ENCODE measurements at places on chromosomes 5 and 9.

- peak; percentile 81 for DNase-seq
These were observed 450.8 kb downstream of the NFIB start for GRCh38 chr9:13863112-13863511.

DNA sequence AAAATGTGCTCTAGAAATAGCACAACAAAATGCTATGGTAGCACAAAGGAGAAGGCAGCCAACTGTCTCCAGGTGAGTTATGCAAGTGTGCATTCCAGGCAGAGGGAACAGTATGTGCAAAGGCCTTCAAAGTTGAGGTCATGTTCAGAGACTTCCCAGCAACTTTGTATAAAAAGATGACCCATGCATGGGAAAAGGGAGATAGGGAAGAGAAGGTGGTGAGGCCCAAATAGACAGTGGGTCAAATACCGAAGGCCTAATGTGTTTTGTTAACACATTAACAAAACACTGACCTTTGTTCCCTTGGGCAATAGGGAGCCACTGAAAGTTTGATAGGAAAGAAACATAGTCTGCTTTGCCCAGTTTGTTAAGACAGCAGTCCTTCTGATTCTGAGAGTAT lies 445.3 kb downstream of the EBF1 start:
- no peak for DNase-seq

DNA sequence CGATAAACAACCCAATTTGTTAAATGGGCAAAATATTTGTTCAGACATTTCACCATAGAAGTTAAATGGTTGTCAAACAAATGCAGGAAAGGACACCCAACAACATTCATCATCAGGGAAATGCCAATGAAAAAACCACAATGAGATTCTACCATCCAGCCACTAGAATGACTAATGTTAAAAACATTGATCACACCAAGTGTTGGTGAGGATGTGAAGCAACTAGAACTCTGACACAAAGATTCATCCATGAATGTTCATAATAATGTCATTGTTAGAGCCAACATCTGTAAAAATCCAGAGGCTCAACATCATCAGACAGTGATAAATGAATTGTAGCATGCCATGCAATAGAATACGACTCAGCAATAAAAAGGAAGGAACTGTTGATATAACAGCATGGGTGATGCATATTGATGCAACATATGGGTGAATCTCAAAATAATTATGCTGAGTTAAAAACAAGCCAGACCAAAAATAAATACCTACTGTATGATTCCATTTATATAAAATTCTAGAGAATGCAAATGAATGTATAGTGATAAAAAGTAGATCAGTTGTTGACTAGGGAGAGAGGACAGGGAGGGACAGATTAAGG lies 55.9 kb upstream of the UNC5A start:
- no peak for DNase-seq

DNA sequence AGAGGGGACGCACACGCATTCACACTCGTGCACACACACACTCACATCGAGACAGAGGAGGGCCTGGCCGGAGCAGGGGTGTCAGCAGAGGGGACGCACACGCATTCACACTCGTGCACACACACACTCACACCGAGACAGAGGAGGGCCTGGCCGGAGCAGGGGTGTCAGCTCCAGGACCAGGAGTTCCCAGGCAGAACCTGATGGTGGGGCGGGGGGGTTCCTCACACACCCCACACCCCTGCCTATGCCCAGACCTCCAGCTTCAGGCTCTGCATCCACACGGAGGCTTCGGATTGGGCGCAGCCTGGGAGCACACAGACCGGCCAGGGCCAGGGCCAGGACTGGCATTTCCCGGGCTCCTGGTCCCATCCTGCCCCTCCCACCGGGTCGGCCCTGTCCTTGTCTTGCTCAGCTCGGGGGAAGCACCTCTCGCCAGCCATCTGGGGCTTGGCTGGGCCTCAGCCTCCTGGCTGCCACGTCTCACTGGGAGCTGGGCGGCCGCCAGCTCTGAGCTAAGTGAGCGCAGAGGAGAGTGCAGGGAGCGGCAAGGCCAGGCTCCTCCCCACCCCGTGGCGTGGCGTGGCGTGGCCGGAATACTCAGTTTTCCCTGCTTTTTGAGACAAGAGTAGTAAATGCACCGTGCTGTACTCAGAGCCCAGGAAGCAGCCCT lies 31.3 kb downstream of the ADAMTS2 start:
- DNase-seq, result peak; percentile 95

GRCh38 chr5:65032250-65032649 lies 263.5 kb downstream of the CWC27 start:
- no peak for DNase-seq

DNA sequence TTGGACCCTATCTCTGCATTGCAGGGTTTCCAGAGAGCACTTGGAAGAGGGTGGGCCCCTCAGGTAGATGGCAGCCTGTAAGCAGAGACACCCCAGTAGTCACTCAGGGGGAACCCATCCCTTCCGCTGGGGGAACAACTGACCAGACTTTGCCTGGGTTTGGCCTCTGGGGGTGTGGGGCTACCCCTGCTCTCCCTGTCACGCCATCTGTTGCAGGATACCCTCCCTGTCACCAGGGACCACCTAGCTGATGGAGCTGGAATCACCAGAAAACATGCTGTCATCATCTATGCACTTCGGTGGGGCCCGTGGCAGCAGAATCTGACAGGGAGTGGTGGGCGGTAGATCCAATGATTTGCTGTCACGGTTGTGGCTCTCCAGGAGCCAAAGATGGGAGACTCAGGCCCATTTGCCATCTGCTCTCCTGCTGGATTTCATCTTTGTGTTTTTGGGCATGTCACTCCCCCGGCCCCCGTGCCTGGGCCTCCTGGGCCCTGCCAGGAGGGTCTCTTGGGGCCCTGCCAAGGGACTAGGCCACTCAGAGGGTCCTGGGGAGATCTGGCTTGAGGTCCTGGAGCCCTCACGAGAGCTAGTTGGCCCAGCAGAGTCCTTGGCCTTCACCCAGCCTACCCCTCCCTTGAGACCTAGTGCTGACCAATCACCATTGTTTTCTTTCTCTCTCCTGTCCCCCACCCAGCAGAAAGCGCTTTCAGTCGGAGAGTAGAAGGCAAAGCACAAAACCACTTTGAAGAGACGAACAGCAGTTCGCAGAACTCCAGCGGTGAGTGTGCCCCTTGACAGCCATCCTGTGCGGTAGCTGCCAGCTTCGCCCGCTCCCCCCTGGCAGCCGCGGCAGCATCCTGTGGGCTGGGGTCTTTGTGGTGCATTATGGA lies 45.9 kb downstream of the AMBP start:
- DNase-seq, result no peak

GRCh38 chr5:73494721-73495120 lies 3.5 kb upstream of the BTF3 start:
- DNase-seq, result peak; percentile 67

DNA sequence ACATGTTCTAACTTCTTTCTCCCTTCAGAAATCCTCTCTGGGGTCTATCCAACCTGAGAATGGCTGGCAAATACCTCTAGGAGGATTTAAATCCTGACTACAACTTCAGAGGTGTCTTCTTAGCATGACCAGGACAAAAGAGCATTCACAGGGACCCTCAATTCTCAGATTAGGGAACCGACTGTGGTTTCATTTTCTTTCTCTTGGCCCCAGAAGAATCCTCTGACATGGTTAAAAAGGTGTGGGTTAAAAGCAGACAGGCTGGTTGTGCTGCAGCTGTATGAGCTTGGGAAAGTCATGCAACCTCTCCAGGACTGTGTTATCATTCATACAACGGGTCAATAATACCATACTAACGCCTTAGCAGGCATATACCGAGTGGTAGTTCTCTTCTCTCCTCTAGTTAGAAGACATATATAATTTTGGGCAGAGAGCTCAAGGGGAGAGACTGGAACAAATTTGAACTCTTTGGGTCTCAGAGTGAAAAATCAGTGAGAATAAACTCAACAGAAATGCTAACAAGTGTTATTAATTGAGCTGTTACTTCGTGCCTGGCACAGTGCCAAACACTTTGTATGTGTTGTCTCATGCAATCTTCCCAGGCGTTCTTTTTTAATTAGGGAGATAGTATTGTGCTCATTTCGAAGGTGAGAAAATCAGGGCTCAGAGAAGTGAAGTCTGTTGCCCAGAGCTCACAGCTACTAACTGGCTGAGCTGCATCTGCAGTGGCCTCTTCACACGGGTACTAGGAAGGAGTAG lies 35.2 kb downstream of the INSYN2B start:
- no peak for DNase-seq

Data from umbilical cord (tissue), 2 donors.